ENCODE measurements at places on chromosomes 5 and 9. TPM values are rescaled to one million over a fixed set of nuclear protein-coding genes. Genes with fewer than 3 reads are reported as not detected.

GRCh38 chr5:163574472-163575440 is 69.3 kb downstream of the MAT2B start:
- no peaks in the 10 kb centered on the region for H3K27me3 ChIP-seq
- H3K27ac ChIP-seq = no peak overlapping the region
- DNase-seq = no peak
- H3K4me3 ChIP-seq = no peak overlapping the region

The PCDHA11 gene
- total RNA-seq = 5.8 TPM

The GLRA1 gene
- total RNA-seq = not detected

The C9orf50 gene
- not detected for total RNA-seq

- no peaks in the 10 kb centered on the region for H3K27me3 ChIP-seq
- DNase-seq = no peak
- H3K27ac ChIP-seq = no peak overlapping the region
- H3K36me3 ChIP-seq = no peaks in the 10 kb centered on the region
- no peaks in the 10 kb centered on the region for H3K4me1 ChIP-seq
- H3K4me3 ChIP-seq = no peak overlapping the region
Observed at GRCh38 chr9:28668158-28668557, 1094.9 kb upstream of the C9orf72 start.

DNA sequence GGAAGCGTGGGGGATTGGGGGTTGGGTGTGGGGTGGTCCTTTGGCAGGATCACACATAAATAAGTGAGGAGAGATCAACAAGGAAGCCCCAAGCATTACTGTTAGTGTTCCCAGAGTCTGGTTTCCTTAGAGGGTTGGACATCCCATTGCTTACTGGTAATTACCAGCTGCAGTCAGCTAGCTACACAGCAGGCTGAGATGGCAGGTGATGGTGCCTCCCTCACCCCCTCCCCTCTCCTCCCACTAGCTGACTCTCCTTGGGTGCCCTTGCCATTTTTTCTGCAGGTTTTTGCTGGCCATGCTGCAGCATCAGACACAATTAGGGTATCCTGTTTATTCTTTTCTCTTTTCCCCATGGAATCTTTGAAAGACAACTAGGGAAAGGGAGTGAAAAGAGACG is 107.5 kb upstream of the TLR4 start:
- H3K36me3 ChIP-seq = no peaks in the 10 kb centered on the region
- H3K27ac ChIP-seq = no peak overlapping the region
- peaks cover 3% of the 10 kb centered on the region for H3K27me3 ChIP-seq
- no peak overlapping the region for H3K4me3 ChIP-seq

The TAF11L5 gene
- not detected for total RNA-seq

The IGFBPL1 gene
- 5.6 TPM for total RNA-seq

DNA sequence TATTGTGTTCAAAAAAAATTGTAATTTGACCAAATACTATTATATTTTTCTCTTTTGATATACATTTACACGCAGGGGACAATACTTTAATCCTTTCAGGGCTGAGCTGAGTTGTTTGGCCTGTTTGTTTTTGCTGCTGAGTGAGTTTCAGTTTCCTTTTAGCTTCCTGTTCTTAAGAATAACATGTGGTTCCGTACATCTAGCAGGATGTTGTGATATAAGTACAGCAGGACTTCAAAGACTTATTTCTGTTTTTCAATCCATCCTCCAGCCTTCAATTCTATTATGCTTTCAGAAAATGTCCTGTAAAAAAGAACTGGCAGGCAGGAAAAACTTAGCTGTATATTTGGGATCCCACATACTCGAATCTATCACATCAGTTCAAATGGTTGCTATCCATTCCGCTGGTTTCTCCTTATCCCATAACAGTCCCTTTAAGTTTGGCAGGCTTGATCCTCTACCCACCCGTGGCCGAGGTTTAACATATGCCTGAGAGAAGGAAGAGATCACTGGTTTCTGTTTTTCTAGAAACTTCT is 1037.3 kb upstream of the ACO1 start:
- H3K36me3 ChIP-seq = no peaks in the 10 kb centered on the region
- H3K27me3 ChIP-seq = no peaks in the 10 kb centered on the region
- no peak overlapping the region for H3K4me3 ChIP-seq
- no peak overlapping the region for H3K27ac ChIP-seq
- H3K4me1 ChIP-seq = no peaks in the 10 kb centered on the region

DNA sequence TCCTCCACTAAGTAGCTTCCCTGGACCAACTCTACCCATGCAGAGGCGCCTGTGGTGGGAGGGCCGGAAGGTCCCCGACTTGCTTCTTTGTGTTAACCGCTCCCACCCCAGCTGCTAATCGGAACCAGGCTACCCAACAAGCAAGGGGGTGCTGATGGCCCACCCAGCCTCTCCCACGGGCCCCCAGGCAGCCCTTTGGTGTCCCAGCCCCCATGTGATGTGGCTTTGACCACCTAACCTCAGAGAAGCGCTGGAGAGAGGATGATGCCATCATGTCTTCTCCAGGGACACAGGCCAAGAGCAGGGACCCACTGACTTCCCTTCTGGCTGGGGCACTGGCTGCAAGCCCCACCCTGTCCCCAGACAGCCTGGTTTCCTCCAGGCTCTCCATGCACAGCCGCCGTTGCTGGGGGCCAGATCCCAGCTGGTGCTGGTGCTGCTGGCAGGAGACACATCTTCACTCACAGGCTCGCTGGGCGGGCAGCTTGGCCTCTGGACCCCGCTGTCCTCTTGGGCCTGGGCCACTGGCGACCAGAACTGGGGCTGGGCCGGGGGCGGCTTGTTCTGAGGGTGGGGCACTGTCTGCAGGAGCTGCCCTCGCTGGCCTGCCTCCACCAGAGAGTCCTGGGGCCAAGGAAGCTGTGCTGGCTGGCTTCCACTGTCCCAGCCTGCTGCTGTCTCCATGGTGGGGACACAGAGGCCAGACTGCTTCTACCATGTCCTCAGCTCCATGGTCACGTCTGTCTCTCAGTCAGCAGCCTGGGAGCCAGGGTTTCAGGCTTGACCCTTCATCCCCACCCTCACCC is 27.8 kb downstream of the LAMC3 start:
- no peak overlapping the region for H3K27ac ChIP-seq
- no peak overlapping the region for H3K4me3 ChIP-seq
- peaks cover 6% of the 10 kb centered on the region for H3K27me3 ChIP-seq
- H3K36me3 ChIP-seq = no peaks in the 10 kb centered on the region
- no peaks in the 10 kb centered on the region for H3K4me1 ChIP-seq

GRCh38 chr5:55343609-55344008 is 35.8 kb downstream of the MTREX start:
- no peaks in the 10 kb centered on the region for H3K27me3 ChIP-seq
- no peak overlapping the region for H3K4me3 ChIP-seq
- H3K4me1 ChIP-seq = no peaks in the 10 kb centered on the region
- no peak overlapping the region for H3K27ac ChIP-seq
- H3K36me3 ChIP-seq = peaks cover 42% of the 10 kb centered on the region
- DNase-seq = no peak

DNA sequence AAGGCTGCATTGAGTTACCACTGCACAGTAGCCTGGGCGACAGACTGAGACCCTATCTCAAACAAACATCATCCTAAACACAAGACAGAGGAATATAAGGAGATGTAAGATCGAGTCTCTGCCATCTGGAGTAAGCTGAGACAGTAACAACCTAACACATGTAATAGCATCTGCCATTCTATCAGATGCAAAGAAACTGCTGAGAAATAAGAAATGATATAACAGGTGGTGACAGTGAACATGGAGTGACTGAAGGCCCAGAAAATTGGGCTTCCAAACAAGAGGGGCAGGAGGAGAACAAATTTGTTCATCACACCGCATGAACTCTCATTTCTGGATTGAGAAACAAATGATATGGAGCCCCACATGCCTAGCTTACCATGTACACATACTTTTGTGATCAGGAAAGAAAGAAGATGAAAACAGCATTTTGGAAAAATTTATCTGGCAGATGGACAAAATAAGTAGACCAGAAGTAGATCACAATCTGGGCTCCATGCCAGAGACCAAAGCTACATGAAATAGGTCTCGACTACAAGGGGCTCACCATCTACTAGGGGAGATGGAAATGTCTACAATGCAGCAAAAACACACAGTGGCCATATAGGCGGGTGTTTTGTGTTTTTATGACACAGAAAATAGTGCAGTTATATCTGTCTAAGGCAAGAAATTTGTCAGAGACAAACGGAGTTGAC is 45.5 kb downstream of the ECPAS start:
- H3K27me3 ChIP-seq = no peaks in the 10 kb centered on the region
- peak; percentile 39 for DNase-seq
- no peaks in the 10 kb centered on the region for H3K4me1 ChIP-seq
- H3K27ac ChIP-seq = no peak overlapping the region

The IRF1 gene
- total RNA-seq = 42.5 TPM

DNA sequence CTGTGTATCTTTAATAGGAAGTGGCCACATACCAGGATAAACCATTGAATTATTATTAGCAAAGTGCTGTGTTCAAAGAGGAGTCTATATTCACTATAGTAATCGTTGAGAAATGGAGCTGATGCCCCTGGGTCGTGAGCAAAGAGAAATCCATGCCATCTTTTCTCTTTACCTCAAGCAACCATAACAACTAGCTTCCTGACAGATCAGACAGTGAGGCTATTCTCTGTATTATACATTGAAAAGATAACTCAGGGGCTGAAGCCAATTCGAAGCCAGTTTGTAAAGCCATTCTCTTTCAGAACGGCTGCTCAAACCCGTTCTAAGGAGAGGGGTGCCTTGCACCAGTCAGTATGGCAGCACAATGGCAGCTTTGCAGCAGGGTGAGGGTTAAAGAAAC is 680.6 kb downstream of the SEMA5A start:
- H3K36me3 ChIP-seq = no peaks in the 10 kb centered on the region
- no peak for DNase-seq
- H3K27ac ChIP-seq = no peak overlapping the region
- no peaks in the 10 kb centered on the region for H3K27me3 ChIP-seq

The GCNT4 gene
- total RNA-seq = 9.0 TPM

GRCh38 chr5:115979201-115980041 is 17.1 kb downstream of the LVRN start:
- no peaks in the 10 kb centered on the region for H3K36me3 ChIP-seq
- no peaks in the 10 kb centered on the region for H3K27me3 ChIP-seq
- peaks cover 20% of the 10 kb centered on the region for H3K4me1 ChIP-seq
- DNase-seq = peak; percentile 26
- H3K27ac ChIP-seq = no peak overlapping the region

GRCh38 chr5:146302406-146302805 is 36.2 kb upstream of the POU4F3 start:
- no peaks in the 10 kb centered on the region for H3K27me3 ChIP-seq
- H3K4me1 ChIP-seq = no peaks in the 10 kb centered on the region
- H3K36me3 ChIP-seq = no peaks in the 10 kb centered on the region
- H3K27ac ChIP-seq = no peak overlapping the region
- no peak for DNase-seq

- no peaks in the 10 kb centered on the region for H3K4me1 ChIP-seq
- no peak overlapping the region for H3K4me3 ChIP-seq
- no peak for DNase-seq
- no peak overlapping the region for H3K27ac ChIP-seq
- H3K36me3 ChIP-seq = no peaks in the 10 kb centered on the region
Observed at GRCh38 chr9:86838519-86839497, 108.5 kb downstream of the GAS1 start.

The STOM gene
- 8.7 TPM for total RNA-seq

DNA sequence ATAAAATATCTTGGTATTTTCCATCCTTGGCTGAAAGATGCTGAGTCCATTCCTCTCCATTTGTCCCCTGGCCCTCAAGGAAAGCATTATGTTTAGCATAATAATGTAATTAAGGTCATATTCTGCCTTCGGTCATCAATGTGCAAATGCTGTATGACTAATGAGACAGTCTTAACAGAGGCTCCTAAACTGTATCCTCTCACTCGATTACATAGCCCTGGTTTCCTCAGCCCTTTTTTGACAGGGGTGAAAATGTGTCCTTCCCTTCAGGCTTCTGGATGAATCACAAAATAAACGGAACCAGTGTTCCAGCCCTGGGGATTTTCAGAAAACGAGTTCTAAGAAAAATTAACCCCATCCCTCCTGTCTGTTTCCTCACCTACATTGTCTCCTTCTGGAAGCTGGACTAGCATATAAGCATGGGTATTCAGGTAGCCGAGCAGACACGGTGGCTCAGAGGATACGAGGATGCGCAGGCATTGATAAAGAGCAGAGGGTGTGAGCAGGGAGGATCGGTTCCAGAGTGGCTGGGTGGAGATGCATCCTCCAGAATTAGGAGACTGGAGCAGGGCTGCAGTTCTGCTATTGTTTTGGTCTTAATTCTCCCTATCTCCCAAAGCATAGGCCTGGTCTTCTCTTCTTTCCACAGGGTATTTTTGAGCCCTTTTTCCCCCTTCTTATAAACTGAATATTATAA is 742.9 kb downstream of the TLR4 start:
- no peaks in the 10 kb centered on the region for H3K27me3 ChIP-seq
- H3K4me3 ChIP-seq = no peak overlapping the region
- no peak for DNase-seq
